ENCODE measurements at places on chromosomes 2 and 18. TPM values are rescaled to one million over a fixed set of nuclear protein-coding genes. Genes with fewer than 3 reads are reported as not detected.

DNA sequence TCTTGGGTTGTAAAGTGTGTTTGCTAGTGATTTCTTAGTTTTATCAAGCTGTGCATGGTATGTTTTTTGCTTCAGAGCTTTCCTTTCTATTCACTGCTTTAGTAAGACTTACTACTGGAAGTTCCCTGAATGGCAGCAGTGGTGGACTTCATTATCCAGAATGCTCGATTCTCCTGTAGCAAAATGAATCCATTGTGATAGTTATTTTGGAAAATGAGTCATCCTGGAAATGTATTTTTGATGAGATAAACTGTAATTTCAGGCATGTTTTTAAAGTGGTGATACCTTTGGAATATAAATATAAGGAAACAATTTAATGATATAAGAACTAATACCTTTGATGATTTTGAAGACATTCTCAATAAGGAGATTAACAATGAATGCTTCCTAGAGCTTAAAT, 387.1 kb downstream of the PTPRM start:
- no peak for DNase-seq

- DNase-seq: no peak
Measured at GRCh38 chr2:203022751-203023150, 8.1 kb downstream of the NBEAL1 start.

BMP10 gene
- not detected for polyA plus RNA-seq

DNA sequence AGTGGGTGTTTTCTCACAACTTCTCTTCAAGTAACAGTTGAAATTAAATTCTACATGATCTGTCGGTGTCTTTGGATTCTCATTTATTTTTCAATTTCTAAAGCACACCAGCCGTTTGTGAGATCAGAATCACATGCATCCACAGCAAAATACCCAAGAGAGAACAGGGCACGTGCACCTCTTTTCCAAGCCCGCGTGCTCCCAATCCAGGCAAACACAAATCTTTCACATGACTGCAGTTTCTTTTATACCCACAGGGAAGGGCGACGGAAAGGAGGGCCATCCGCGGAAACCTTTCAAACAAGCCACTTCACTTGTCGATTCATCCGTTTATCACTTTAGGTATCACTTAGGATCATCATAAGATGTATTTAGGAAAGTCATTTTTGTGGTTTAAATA, 13.0 kb upstream of the DAPL1 start:
- no peak for DNase-seq

RRM2 gene
- 0.92 TPM for polyA plus RNA-seq

GRCh38 chr2:40435426-40436092, 16.3 kb downstream of the SLC8A1 start:
- DNase-seq: no peak

- DNase-seq: no peak
Measured at GRCh38 chr2:11750422-11750821, 4.0 kb downstream of the LPIN1 start.

ASAP2 gene
- 10.2 TPM for polyA plus RNA-seq

DNA sequence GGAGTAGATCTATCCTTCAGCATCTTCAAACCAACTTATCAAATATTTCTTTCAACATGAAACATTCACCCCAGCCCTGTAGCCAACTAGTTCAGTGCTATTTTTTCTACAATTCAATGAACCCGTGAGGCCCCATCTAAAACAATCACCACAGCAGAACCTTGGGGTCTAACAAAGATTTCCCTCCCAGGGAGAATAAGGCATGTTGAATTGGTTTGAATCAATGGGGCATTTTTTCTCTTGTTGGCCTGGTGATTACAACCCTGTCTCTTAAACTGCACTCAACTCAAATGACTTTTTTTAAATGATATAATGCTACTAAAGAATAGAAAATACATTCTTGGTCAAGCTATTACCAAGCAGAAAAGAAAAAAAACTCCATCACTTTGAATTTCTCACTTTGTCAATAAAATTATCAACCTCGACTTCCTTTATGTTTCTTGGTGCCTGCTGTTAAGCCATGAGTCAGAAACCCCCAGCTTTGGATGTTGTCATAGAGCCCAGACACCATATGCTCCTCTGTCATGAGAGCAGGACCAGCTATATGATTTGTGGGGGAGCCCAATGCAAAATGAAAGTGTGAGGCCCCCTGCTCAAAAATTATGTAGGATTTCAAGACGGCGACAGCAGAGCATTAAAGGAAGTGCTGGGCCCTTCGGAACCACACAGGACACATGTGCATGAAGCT, 282.4 kb downstream of the MEIS1 start:
- no peak for DNase-seq

FNDC4 gene
- polyA plus RNA-seq: 10.5 TPM

EVA1A gene
- 0.63 TPM for polyA plus RNA-seq

GRCh38 chr2:27309651-27310050, 1.4 kb upstream of the UCN start:
- DNase-seq: no peak
